ENCODE measurements at places on chromosomes 7 and 10.
A peak's percentile ranks its signal among the peaks of the same experiment; 100 is the strongest.

DNA sequence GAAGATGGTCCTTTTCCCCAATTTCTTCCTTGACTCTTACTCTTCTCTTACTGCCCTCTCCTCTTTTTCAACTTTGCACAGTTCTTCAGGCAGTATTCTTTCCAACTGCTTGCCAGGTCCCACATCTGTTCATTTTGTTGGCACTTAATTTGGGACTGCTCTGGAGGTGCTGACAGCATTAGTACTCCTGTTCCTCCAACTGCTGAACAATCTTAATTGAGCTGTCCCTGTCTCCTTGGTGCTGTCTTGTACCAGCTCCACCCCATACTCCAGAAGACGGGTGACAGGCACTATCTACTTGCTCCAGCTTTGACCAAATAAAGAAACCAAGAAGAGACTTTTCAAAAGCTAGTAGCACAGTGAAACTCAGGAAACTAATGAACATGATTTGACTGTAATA, 160.0 kb downstream of the PDE1C start:
- 0 out of 2 replicates have a peak, but pooled peaks cover 1% of the 10 kb centered on the region for H3K27me3 ChIP-seq
- H3K4me3 ChIP-seq, result no peak overlapping the region
- H3K27ac ChIP-seq, result no peak overlapping the region

- H3K4me1 ChIP-seq, result peaks cover 10% of the 10 kb centered on the region
- H3K36me3 ChIP-seq, result 0 out of 2 replicates have a peak, but pooled peaks cover 4% of the 10 kb centered on the region
- DNase-seq, result no peak
- no peak overlapping the region for H3K4me3 ChIP-seq
- no peaks in the 10 kb centered on the region for H3K27me3 ChIP-seq
- H3K27ac ChIP-seq, result no peak overlapping the region
Observed at GRCh38 chr10:98167191-98167590, 32.7 kb downstream of the R3HCC1L start.

DNA sequence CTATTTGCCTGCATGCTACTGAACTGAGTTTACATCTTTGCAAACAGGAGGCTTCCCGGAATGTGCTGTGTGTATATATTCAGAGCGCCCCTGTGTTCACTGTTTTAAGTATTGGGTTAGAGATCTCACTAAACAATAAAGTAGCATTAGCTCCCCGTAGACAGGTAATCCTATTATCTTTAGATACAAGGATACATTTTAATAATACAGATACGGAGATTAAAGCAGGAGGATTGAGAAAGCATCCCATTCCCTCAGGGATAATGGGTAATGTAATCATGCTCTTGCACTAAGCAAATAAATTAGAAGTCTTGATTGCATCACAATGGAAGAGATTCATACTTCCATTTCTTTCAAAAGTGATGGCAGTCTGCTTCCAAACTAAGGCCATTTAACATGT, 809.0 kb downstream of the NRG3 start:
- H3K27me3 ChIP-seq, result no peaks in the 10 kb centered on the region
- no peak overlapping the region for H3K4me3 ChIP-seq
- H3K36me3 ChIP-seq, result no peaks in the 10 kb centered on the region
- no peaks in the 10 kb centered on the region for H3K4me1 ChIP-seq
- H3K27ac ChIP-seq, result no peak overlapping the region

- peak overlapping the region; percentile 71 for H3K4me3 ChIP-seq
- peaks cover 63% of the 10 kb centered on the region for H3K4me1 ChIP-seq
- peaks cover 18% of the 10 kb centered on the region for H3K36me3 ChIP-seq
- peaks cover 4% of the 10 kb centered on the region for H3K27me3 ChIP-seq
- H3K27ac ChIP-seq, result peak overlapping the region; percentile 98
Observed at GRCh38 chr7:2109936-2110609, 122.7 kb downstream of the MAD1L1 start.

- no peak overlapping the region for H3K27ac ChIP-seq
- no peak for DNase-seq
- H3K36me3 ChIP-seq, result no peaks in the 10 kb centered on the region
- peaks cover 9% of the 10 kb centered on the region for H3K4me1 ChIP-seq
Observed at GRCh38 chr7:75756991-75757676, 14.9 kb downstream of the CCL26 start.

- H3K4me3 ChIP-seq, result no peak overlapping the region
- no peaks in the 10 kb centered on the region for H3K4me1 ChIP-seq
- no peaks in the 10 kb centered on the region for H3K27me3 ChIP-seq
- H3K36me3 ChIP-seq, result no peaks in the 10 kb centered on the region
- DNase-seq, result no peak
- no peak overlapping the region for H3K27ac ChIP-seq
Observed at GRCh38 chr10:82148764-82149163, 273.8 kb downstream of the NRG3 start.

DNA sequence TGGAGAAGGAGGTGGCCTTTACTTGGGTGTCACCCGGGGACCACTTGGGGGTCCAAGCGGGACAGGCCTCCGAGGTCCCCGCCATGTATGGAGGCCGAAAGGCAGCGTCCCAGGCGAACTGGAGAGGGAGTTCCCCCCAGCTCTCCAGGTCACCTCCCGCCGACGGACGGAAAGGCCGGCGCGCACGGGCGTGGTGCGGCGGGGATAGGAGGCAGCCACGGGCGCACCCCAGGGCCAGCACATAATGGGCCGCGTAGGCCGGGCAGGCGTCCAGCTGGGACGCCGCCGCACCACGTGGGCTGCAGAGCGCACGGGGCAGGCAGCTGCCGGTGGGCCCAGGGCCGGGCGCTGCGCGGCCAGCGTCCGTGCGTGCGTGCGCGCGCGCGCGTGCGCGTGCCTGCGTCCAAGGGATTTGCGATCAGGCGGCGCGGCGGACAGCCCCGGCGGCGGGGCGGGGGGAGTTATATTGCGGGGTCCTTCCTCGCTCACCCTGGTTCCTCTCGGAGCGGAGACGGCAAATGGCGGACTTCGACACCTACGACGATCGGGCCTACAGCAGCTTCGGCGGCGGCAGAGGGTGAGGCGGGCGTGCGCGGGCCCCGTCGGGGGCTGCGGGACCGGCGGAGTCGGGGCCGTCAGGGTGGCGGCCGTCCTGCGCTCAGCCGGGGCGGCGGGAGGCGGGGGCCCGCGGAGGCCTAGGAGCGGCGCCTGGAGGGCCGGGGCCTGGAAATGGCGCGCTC, at the start of gene EIF4H:
TSS of gene EIF4H (plus strand) at position 491 of the 740 bp plus-strand sequence. CDS start at position 519, 28 bp downstream.
- H3K27ac ChIP-seq, result peak within 1 kb of the TSS; percentile 90
- peak; percentile 88 for DNase-seq
- peaks cover 24% of the 10 kb centered on the region for H3K36me3 ChIP-seq
- H3K27me3 ChIP-seq, result no peaks in the 10 kb centered on the region
- H3K4me1 ChIP-seq, result peaks cover 55% of the 10 kb centered on the region

DNA sequence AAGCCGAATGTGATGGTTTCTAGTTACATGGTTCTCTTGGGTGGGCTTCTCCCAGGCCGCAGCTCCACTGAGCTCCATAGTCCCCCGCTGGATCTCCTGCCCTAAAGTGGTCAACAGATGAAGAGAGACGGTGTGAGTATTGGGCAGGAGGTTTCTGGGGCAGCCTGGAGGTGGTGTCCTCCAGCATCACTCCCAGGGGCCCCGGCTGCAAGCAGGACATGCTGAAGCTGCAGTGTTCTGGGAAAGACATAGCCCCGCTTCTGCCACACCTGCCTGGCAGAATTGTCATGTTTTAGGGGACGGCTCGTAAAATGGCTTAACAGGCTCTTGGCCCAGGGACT, 40.4 kb downstream of the CALML3 start:
- H3K27ac ChIP-seq, result peak overlapping the region; percentile 97
- peaks cover 57% of the 10 kb centered on the region for H3K4me1 ChIP-seq
- no peaks in the 10 kb centered on the region for H3K36me3 ChIP-seq
- H3K4me3 ChIP-seq, result peak overlapping the region; percentile 75
- no peak for DNase-seq

DNA sequence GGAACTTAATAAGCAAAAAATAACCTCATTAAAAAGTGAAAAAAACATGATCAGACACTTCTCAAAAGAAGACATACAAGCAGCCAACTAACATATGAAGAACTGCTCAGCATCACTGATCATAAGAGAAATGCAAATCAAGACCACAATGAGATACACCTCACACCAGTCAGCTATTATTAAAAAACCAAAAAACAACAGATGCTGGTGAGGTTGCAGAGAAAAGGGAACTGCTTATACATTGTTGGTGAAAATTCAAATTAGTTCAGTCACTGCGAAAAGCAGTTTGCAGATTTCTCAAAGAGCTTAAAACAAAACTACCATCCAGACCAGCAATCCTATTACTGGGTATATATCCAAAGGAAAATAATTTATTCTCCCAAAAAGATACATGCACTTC, 513.3 kb downstream of the MDFIC start:
- DNase-seq, result no peak
- H3K27me3 ChIP-seq, result no peaks in the 10 kb centered on the region
- H3K27ac ChIP-seq, result no peak overlapping the region
- no peaks in the 10 kb centered on the region for H3K36me3 ChIP-seq
- no peaks in the 10 kb centered on the region for H3K4me1 ChIP-seq

DNA sequence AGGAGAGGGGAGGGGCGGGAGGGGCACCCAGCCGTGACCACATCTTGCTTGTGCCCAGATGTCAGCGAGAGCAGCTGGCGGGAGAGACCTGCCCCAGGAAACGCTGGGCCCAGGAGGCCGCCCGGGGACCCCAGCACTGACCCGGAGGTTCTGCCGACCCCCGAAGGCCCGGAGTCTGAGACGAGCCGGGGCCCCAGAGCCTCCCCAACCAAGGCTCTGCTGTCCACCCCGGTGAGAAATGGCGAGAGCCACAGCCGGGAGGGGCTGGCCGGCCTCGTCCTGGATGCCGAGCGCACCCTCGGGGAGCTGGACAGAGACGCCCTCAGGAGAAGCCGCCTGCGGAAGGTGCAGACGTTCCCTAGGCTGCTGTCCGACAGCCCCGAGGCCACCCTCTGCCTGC, 25.9 kb downstream of the KNDC1 start:
- no peaks in the 10 kb centered on the region for H3K36me3 ChIP-seq
- no peaks in the 10 kb centered on the region for H3K4me1 ChIP-seq
- H3K27ac ChIP-seq, result no peak overlapping the region
- no peak for DNase-seq
- H3K4me3 ChIP-seq, result no peak overlapping the region
- peaks cover 8% of the 10 kb centered on the region for H3K27me3 ChIP-seq

GRCh38 chr10:3031490-3031889, 35.9 kb upstream of the PFKP start:
- DNase-seq, result no peak
- peaks cover 21% of the 10 kb centered on the region for H3K27me3 ChIP-seq
- H3K4me3 ChIP-seq, result no peak overlapping the region
- no peak overlapping the region for H3K27ac ChIP-seq

- H3K36me3 ChIP-seq, result peaks cover 53% of the 10 kb centered on the region
- no peak overlapping the region for H3K4me3 ChIP-seq
- H3K27ac ChIP-seq, result no peak overlapping the region
- H3K27me3 ChIP-seq, result peaks cover 4% of the 10 kb centered on the region
Observed at GRCh38 chr10:49458869-49459268, 63.0 kb upstream of the DRGX start.

GRCh38 chr10:10056961-10057360, 960.7 kb upstream of the CELF2 start:
- H3K4me3 ChIP-seq, result no peak overlapping the region
- no peak overlapping the region for H3K27ac ChIP-seq
- H3K27me3 ChIP-seq, result no peaks in the 10 kb centered on the region
- DNase-seq, result no peak
- no peaks in the 10 kb centered on the region for H3K36me3 ChIP-seq

DNA sequence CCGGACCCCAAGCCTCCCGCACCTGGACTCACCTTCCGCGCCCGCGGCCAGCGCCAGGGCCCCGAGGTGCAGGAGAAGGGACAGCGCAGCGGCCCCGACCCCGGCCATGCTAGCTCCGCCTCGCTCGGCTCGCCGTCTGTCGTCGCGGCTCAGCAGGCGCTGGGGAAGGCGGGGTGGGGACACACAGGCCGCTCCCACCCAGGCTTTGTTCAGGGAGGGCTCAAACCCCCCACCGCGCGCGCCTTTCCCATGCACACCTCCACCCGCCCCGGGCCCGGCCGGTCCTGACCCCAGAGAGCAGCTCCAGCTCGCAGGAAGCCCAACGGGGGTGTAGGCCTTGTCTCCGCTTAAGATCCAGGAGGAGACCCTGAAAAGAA, at the start of gene KCP:
TSS of gene KCP (minus strand) at position 141 of the 377 bp plus-strand sequence. CDS start at position 108, 33 bp downstream.
- peaks cover 18% of the 10 kb centered on the region for H3K4me1 ChIP-seq
- DNase-seq, result no peak
- H3K27me3 ChIP-seq, result peaks cover 40% of the 10 kb centered on the region
- H3K36me3 ChIP-seq, result no peaks in the 10 kb centered on the region

GRCh38 chr10:130127364-130128061, 8.7 kb upstream of the GLRX3 start:
- H3K27me3 ChIP-seq, result peaks cover 7% of the 10 kb centered on the region
- H3K4me3 ChIP-seq, result peak overlapping the region; percentile 2
- peak; percentile 69 for DNase-seq
